Peyer's patch (tissue), 4 donors: ENCODE measurements at places on chromosomes 4 and X.

DNA sequence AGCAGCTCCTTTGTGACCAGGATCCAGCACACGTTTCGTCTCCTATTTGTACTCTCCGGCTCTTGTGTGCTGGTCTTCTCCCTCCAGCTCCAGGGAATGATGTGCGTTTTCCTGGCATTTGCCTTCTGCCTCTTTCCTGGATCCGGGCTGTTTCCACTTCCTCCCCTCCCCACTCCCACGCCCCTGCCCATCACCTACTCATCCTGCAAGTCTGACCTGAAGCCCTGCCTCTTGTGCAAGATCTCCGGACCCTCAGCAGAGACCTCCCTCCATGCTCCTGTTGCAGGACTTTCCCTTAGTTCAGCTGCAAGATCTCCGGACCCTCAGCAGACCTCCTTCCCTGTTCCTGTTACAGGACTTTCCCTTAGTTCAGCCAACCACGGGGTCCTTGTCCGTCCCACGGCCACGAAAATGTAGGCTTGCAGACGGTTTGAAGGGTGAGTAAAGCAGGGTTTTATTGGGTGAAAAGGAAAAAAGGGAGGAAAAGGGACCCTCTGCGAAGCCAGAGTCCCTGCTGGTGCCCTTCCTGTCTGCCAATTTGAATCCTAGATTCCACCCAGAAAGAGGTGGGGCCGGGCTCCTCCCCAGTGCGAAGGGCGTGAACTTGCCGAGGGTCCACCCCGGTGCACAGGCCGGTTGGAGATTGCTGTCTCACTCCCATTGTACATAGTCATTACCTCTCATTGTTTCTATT lies 74.4 kb upstream of the IRF2 start:
- no peak for DNase-seq

GRCh38 chr4:159150821-159151390 lies 48.0 kb downstream of the RAPGEF2 start:
- DNase-seq = no peak

DNA sequence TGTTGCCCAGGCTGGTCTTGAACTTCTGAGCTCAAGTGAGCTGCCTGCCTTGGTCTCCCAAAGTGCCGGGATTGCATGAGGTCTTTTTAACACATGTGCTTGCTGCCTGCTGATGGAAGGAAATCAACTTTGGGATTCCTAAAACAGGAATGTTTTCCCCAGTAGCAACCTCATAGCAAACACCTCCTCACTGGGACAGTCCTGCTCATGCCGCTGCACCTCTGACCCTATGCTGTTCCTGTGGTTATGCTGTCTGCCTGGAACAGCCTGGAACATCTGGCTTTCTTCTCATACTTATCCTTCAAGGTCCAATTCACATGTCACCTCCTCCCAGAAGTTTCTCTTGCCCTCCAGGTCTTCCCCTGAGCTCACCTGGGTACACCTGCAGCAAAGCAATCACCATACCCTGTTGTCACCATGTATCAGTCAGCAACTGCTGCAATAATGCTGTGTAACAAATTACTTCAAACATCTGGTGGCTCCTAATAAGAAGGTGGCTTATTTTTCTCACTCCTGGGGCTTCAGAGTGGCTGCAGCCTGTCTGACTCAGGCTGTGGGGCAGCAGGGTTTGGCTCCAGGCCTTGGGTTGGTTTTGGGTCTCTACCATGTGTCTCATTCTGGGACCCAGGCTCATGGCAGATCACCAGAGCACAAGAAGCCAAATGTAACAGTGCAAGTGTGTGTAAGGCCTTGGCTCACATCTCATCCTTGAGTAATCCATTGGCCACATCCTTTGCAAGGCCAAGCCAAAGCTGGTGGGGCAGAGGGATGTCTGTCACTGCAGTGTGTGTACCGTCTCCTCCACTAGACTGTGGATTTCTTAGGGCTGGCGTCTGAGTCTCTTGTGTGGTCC lies 59.4 kb upstream of the SORCS2 start:
- DNase-seq = no peak

- DNase-seq = no peak
These were observed 593.6 kb downstream of the KLHL13 start for GRCh38 chrX:117522725-117523700.

GRCh38 chr4:105896461-105896942 lies 1.2 kb downstream of the NPNT start:
- peak; percentile 79 for DNase-seq

GRCh38 chr4:36568575-36568974 lies 287.2 kb downstream of the DTHD1 start:
- no peak for DNase-seq

- DNase-seq = no peak
These were observed 1.2 kb upstream of the CDK16 start for GRCh38 chrX:47217121-47217851.

GRCh38 chr4:140090215-140090731 lies 63.7 kb downstream of the MAML3 start:
- no peak for DNase-seq

DNA sequence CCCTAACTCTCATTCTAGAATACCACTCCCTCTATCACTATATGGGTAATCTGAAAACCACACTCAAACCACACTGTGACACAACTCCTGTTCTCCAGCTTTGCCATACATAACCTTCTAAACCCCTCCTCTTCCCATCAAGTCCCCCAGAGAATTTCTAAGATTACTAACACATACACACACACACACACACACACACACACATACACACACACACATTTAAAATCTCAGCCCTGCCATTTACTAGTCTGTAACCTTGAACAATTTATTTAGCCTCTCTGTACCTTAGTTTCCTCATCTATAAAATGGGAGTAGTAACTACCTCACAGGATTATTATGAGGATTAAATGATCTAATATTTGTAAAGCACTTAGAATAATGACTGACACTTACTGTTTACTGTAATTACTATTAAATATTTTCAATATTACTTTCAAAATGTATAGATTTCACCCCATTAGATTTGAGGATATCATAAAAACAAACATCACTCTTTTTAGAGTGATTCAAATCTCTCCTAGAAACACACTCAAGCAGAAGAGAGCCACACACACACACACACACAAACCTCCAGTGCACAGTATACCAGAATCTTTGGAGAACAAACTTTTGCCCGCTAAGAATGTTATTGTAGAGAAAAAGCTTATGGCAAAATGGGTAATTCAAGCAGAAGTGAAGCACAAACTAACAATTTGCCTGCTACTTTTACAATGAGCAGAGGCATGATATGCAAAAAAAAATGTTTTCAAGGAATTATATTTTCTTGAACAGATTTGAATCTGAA lies 3.8 kb downstream of the ANKRD50 start:
- no peak for DNase-seq

- DNase-seq = no peak
These were observed 21.0 kb upstream of the UGT2B7 start for GRCh38 chr4:69075061-69075792.

GRCh38 chr4:46404981-46405380 lies 15.1 kb upstream of the GABRA2 start:
- DNase-seq = peak; percentile 58

DNA sequence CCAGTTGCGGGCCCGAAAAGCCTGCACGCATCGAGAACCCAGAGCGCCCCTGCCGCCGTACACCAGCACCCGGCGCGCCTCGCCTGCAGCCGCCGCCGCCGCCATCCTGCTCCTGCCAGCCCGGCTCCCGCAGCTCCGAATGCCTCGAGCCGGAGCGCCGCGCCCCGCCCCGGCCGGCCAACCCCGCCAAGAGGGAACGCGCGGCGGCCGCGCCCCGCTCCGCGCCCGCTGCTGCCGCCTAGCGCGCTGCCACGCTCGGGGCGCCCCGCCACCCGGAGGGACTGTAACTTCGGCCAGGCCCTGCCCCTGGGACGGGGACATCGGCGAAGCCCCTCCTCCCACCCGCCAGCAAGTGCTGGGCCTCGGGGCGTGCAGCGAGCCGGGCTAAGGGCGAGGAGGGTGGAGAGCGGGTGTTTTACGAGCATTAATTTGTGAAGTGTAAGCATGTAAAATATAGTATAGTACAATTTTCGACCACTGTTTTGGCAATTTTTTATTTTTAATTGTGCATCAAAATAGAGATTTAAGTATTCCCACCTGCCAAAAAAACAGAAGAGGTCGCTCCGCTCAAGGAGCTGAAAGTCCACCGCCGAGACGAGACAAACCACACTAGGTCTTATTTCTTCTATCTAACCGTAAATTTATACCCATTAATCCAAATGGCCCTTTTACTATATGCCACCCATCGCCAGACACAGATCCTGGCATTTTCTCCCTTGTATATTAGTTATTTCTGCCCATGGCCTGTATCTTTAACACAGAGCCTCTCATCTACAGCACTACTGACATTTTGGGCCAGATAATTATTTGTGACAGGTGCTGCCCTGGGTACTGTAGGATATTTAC lies at the start of gene QDPR:
Gene QDPR (minus strand): TSS at position 141 of the 846 bp plus-strand sequence. CDS start 36 bp downstream, at position 105.
- DNase-seq = peak; percentile 89

DNA sequence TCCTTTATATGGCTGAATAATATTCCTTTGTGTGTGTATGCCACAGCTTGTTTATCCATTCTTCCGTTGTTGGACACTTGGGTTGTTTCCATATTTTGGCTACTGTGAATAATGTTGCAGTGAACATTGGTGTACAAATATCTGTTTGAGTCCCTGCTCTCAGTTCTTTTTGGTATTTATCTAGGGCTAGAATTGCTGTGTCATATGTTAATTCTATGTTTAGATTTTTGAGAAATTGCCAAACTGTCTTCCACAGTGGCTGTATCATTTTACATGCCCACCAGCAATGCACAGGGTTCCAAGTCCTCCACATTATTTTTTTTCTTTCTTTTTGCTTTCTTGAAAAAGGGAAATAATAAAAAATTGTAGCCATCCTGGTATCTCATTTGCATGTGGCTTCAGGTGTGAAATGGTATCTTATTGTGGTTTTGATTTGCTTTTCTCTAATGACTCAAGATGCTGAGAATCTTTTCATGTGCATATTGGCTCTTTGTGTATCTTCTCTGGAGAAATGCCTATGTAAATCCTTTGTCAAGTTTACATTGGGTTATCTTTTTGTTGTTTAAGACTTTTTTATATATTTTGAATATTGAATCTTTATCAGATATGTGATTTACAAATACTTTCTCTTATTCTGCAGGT lies 129.7 kb downstream of the RAPGEF2 start:
- no peak for DNase-seq

DNA sequence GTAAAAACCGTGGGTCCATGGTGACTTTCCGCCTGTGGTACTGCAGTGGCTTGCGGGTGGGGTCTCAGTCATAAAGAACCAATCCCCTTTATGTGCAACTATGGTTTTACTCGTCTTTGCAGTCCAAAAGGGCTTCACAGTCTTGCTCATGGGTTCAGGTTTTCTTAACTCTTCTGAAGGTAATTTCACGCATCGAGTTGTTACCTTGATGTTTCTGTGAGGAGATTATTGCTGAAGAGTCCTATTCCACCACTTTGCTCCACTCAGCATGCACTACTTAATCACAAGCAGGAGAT lies 41.5 kb downstream of the F8 start:
- DNase-seq = no peak

- peak; percentile 53 for DNase-seq
These were observed 88.4 kb downstream of the GPR143 start for GRCh38 chrX:9677098-9677739.

GRCh38 chrX:6225911-6226595 lies 2.6 kb downstream of the NLGN4X start:
- no peak for DNase-seq

GRCh38 chrX:10390187-10390586 lies 230.2 kb downstream of the MID1 start:
- DNase-seq = no peak

- DNase-seq = no peak
These were observed 2.2 kb downstream of the MID2 start for GRCh38 chrX:107827852-107828251.

- DNase-seq = no peak
These were observed 523.6 kb downstream of the TRAM1L1 start for GRCh38 chr4:116561768-116562167.

DNA sequence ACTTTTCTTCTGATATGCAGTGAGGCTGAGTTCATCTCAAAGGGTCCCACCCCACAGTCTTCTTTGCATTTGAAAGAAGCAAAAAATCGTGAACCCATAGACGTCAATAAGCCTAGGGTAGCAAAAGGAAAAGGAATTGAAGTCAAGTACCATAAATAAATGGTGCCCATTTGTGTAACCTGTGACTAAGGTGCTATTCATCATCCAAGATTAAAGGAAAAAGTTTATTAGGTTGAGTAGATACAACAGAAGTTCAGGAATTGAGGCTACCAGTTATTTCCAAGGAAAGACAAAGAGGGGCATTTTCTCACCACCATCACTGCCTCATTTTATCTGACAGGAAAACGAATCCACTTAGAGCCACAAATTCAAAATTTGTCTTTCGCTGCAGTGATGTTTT lies 18.8 kb upstream of the GRSF1 start:
- no peak for DNase-seq

GRCh38 chrX:17374619-17375366 lies at the start of gene NHS:
NHS (plus strand) TSS chrX:17375200; CDS start chrX:17375758, 558 bp downstream.
- peak; percentile 73 for DNase-seq

DNA sequence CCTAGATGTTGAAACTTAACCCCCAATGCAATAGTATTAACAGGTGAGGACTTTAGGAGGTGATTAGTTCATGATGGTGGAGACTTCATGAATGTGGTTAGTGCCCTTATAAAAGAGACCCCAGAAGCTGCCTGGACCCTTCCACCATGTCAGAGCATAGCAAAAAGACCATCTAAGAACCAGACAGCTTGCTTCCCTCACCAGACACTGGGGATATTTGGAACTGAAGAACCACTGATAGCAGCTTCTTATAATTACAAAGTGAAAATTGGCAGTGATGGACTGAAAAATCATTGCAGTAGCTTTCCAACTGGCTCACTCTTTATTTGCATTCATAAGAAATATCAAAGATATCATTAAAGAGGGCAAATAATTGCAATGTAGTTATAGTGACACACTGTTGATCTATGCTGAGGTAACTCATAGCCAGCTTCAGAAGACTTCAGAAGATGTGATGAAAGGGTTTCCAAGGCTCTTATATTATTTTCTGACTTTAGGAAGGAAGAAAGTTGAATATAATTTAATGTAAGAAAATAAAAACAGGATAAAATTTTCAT lies 5.8 kb downstream of the RASSF6 start:
- DNase-seq = no peak

GRCh38 chrX:39267176-39267575 lies 465.9 kb downstream of the MID1IP1 start:
- no peak for DNase-seq

DNA sequence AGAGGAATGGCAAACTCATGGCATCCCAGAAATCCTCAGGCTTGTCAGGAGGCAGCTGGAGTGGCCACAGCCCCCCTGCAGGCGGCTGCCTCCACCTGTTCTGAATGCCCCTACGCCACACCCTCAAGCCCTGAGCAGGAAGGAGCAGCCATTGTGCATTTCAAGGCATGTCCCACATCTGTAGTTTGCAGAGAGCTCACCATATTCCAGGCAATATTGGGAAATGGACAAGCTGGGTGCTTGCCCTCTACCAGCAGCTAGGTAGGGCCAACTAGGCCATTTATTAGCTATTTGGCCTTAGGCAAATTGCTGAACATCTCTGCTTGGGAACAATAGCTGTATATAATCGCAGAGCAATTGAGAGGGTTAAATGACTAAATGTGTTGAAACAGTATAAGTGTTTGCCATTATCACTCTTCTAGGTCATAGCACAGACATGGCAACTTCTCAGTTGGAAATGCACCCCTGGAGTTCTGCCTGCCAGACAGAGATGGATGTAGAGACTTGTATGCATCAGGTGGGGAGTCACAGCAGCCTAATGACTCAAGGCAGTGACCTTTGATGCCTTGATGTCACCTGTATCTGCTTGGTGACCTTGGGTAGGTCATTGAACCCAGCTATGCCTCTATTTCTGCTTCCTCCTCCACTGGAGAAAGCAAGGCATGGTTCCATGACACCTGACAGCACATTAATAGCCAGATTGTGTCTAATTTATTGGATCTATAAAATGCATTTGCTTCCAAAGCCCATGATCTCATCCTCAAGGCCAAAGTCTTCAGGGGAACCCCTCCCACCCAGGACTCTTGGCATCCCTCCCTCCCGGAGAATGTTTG lies 52.8 kb downstream of the FHDC1 start:
- DNase-seq = peak; percentile 64
